Motor neuron (in vitro differentiated cells): ENCODE measurements at places on chromosomes 3 and 15.

GRCh38 chr3:136559896-136560295, 192.3 kb downstream of the STAG1 start:
- no peak for ATAC-seq

DNA sequence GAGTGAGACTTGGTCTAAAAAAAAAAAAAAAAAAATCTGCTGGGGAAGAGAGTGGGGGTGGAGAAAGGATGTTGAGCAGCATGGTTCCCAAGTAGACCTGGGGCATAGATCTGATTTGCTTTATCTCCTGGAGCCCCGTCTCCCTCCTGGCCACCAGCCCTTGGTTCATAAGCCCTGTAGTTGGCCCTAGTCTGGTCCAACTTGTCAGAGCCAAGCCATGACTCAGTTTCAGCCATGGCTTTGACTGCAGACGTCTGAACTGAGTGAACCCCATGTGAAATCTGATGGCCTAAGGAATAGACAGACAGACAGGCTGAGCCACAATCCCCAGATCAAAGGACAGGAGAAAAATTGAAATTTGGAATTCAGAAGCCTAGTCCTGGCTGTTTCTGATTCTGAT, 2.0 kb upstream of the CILP start:
- no peak for ATAC-seq

DNA sequence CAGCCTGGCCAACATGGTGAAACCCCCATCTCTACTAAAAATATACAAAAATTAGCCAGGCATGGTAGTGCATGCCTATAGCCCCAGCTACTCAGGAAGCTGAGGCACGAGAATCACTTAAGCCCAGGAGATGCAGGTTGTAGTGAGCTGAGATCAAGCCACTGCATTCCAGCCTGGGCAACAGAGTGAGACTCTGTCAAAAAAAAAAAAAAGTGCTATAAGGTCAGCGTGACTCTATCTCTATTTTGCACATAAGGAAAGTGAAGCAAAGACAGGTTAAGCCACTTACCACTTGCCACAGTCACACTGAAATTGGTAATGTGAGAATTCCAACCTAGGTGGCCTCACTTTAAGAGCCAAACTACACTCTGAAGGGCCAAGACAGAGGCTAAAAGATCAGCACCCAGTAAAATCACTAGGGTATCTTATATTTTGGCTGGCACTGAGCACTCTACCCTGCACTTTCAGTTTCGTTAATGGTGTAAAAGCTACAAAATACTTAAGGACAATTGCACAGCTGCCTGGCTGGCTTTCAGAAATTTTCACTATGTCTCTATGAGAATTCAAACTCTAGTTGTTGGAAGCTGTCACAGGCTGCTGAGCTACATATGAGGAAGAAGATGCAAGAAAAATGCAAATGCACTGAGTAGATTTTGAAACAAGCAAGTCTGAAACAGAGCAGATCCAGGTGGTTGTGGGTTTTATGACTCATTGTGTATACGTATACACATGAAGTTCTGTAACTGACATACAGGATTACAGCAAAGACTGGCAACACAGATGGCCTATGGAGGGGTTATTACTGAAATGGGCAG, 32.7 kb downstream of the TRANK1 start:
- peak; percentile 74 for ATAC-seq

GRCh38 chr3:49901366-49902339, 2.0 kb downstream of the MST1R start:
- no peak for ATAC-seq

GRCh38 chr3:177835917-177836316, 638.6 kb upstream of the TBL1XR1 start:
- ATAC-seq = no peak

DNA sequence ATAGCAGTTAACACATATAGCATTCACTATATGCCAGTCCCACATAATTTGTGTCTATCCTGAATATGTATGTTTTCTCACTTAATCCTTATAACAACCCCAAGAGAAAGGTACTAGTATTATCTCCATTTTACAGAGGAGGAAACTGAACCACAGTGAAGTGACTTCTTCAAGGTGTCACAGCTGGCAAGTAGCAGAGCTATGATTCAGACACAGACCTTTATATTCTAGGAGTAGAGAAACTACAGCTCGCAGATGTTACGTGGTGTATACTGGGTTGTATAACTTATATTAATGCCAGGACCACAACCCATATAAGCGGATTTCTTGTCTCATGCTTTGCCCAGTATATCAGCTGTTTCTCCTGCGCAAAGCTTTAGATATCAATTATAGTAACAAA, 29.5 kb upstream of the ICE2 start:
- ATAC-seq = no peak
